Stimulated activated CD4-positive, alpha-beta T cell treated with anti-CD3 and anti-CD28 coated beads, TNF-alpha, amount 100 ng/mL, for 4 hours (primary cell): ENCODE measurements at places on chromosomes 7 and 10.
A peak's percentile ranks its signal among the peaks of the same experiment; 100 is the strongest.

GRCh38 chr10:3853016-3853415 is 68.0 kb upstream of the KLF6 start:
- DNase-seq: no peak

GRCh38 chr7:32154797-32155196 is 84.6 kb upstream of the PDE1C start:
- no peak for DNase-seq

GRCh38 chr7:112510743-112511110 is 29.9 kb downstream of the LSMEM1 start:
- no peak for DNase-seq

- peak; percentile 11 for DNase-seq
These were observed 10.4 kb downstream of the NUB1 start for GRCh38 chr7:151351967-151352366.

GRCh38 chr10:26216585-26217395 is at the start of gene GAD2:
TSS of gene GAD2 (plus strand) at chr10:26216774. CDS start at chr10:26216810, 36 bp downstream.
- no peak for DNase-seq

- no peak for DNase-seq
These were observed 81.8 kb upstream of the CREB5 start for GRCh38 chr7:28330384-28331070.
